Activated CD8-positive, alpha-beta memory T cell treated with anti-CD3 and anti-CD28 coated beads, Interleukin-2, amount 10 ng/mL, durations not matched to agents 7 days and 5 days (primary cell): ENCODE measurements at places on chromosomes 1 and 21. TPM values are rescaled to one million over a fixed set of nuclear protein-coding genes. Genes with fewer than 3 reads are reported as not detected.

DNA sequence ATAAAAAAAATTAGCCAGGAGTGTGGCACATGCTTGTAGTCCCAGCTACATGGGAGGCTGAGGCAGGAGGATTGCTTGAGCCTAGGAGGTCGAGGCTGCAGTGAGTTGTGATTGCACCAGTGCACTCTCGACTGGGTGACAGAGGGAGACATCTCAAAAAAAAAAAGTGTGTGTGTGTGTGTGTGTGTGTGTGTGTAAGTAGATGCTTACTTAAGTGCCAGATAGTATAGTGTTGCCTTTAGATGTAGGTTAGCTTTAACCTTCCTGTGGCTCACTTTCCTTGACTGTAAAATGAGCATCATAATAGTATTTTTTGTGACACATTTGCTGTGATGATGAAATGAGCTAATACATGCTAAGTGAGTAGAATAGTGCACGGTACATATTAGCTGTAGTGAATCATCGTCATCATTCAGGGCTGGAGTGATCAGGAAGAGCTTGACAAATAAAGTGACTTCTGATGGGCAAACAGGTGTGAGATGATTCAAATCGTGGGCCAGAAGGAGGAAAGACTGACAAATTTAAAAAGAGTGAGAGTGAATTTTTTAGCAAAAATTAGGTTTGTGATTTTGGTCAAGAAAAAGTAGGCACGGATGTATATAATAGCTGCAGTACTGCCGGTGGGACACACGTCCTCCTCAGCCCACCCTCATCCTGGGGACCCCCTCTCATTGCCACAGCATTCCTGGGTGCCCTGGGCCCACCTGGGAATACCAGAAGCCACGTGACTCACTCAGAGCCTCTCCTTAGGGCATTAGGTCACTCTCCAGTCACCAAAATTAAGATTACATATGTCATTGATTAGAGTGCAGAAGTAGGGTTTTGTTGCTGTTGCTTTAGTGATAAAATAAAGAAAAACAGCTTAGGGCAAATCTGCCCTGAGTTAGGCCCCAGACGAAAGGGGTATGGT lies 33.9 kb downstream of the EIF2D start:
- no peak for DNase-seq

GRCh38 chr21:34908419-34909055 lies 140.6 kb downstream of the RUNX1 start:
- DNase-seq, result no peak

- DNase-seq, result no peak
Observed at GRCh38 chr1:162028726-162029125, 5.1 kb upstream of the OLFML2B start.

The S100A11 gene
- 300 TPM for total RNA-seq

The FNDC10 gene
- total RNA-seq, result 4.4 TPM

The TPTE gene
- total RNA-seq, result not detected

The SPRR1A gene
- not detected for total RNA-seq
